ENCODE measurements at places on chromosomes 16 and 17.
A peak's percentile ranks its signal among the peaks of the same experiment; 100 is the strongest.

- no peak for DNase-seq
These were observed 59.2 kb downstream of the ATP2C2 start for GRCh38 chr16:84427553-84427952.

GRCh38 chr17:45577571-45578279 lies 87.2 kb upstream of the PLEKHM1 start:
- no peak for DNase-seq

GRCh38 chr16:30381291-30382041 lies 895 bp downstream of the SEPTIN1 start:
- DNase-seq: no peak

GRCh38 chr16:86984991-86985647 lies 332.1 kb downstream of the C16orf95 start:
- no peak for DNase-seq

GRCh38 chr17:76530095-76530723 lies 7.3 kb downstream of the CYGB start:
- DNase-seq: peak; percentile 63

GRCh38 chr16:86483-86952 lies 8.5 kb downstream of the MPG start:
- no peak for DNase-seq

GRCh38 chr17:67652433-67652832 lies 65.3 kb upstream of the NOL11 start:
- no peak for DNase-seq

GRCh38 chr17:48070195-48070594 lies 22.0 kb downstream of the NFE2L1 start:
- DNase-seq: no peak

DNA sequence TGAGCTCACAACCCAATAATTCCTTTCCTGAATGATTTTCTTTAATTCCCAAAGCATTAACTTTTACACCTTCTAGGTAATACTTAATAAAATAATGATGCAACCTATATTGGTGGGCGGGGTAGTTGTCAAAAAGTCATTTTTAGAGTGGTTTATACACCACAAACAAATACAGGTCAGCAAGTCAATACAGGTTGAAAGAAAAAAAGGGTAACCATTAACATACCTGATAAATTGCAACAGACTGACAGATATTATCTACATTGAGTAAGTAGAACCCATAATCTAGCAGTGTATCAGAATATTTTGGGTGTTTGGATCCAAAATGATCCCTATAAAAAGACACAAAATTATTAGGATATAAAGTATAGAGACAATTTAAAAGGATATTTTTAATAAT lies 39.3 kb downstream of the CHCT1 start:
- DNase-seq: no peak

GRCh38 chr16:68520649-68521086 lies 18.4 kb upstream of the ZFP90 start:
- peak; percentile 94 for DNase-seq

GRCh38 chr16:70434484-70435260 lies 4.2 kb downstream of the ST3GAL2 start:
- DNase-seq: no peak

DNA sequence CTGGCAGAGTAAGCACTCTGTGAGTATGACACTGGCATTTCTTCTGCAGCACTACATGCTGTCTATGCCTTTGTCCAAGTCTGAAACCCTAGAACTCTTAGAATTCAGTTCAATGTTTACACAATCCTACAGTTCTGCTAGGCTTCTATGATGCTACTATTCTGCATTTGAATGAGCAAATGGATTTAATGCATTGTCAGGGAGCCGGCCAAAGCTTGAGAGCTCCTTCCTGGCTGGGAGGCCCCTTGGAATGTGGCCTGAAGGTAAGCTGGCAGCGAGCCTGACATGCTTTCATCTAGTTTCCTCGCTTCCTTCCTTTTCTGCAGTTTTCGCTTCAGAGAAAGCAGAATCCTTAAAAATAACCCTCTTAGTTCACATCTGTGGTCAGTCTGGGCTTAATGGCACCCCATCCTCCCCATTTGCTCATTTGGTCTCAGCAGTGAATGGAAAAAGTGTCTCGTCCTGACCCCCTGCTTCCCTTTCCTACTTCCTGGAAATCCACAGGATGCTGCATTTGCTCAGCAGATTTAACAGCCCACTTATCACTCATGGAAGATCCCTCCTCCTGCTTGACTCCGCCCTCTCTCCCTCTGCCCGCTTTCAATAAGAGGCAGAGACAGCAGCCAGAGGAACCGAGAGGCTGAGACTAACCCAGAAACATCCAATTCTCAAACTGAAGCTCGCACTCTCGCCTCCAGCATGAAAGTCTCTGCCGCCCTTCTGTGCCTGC lies at the start of gene CCL2:
Gene CCL2 (plus strand): TSS at position 635 of the 730 bp plus-strand sequence. CDS start 65 bp downstream, at position 700.
- DNase-seq: peak; percentile 81

DNA sequence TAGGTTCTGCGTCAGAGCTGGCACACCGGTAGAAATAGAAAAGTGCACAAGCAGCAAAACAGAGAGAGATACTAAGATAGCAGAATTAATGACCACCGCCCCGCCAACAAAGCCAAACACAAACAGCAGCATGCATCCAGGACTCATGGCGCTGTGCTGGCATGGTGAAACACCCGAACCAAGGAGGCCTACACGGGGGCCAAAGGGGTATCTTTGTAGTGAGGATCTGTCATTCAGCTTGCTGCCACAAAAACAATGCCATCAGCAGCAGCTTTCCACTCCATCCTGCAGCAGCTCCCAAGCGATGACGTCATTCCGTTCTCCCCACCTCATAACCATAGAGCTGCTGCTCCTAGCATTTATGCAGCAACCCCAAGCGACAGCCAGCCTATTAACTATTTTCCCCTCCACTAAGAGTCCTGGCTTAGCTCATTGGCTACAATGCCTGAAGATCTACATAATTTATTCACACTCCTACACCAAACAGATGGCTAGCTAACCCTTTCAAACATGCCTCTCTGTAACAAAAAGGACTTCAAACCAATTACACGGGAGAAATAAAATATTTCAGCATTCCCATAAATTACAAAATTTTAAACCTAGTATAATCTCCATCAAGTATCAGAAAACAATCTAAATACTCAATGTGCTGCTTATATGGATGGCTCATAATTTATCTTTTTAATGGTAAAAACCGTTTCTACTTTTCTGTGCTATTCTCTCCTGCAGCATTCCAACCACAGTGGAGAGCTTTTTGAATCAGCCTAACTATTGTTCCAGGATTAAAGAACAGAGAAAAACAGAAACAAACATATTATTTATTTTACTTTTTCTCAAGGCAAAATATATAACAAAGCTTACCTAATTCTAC lies 73.9 kb downstream of the SPAG9 start:
- DNase-seq: peak; percentile 81

DNA sequence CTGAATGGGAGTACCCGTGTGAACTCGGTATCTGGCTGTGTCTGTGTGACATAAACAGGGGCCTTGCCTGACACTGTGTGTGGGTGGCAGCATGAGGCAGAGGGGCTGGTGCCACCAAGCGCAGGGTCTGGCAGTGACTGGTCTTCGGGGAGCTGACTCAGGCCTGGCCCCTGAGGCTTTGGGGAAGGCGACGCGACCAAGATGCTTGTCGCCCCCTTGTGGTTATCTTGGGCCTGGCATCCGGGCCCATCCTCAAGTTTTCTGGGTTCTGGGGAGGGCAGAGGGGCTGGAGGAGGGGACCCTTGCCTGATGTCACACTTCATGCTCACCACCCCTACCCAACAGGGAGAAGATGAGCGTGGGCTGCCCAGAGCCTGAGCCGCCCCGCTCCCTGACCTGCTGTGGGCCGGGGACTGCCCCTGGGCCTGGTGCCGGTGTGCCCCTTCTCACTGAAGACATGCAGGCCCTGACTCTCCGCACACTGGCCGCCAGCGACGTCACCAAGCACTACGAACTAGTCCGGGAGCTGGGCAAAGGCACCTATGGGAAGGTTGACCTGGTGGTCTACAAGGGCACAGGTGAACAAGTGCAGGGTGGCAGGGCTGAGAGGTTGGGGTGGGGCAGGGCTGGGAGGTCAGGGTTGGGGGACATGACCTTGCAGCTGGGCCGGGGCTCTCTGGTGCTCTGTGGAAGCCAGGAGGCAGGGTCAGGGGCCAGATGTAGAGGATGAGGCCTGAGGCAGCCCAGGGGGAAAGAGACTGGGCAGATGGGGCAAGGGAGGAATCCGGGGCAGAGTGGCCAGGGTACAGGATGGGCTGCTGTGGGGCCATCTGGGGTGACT lies 24.9 kb downstream of the SBK1 start:
- peak; percentile 87 for DNase-seq

DNA sequence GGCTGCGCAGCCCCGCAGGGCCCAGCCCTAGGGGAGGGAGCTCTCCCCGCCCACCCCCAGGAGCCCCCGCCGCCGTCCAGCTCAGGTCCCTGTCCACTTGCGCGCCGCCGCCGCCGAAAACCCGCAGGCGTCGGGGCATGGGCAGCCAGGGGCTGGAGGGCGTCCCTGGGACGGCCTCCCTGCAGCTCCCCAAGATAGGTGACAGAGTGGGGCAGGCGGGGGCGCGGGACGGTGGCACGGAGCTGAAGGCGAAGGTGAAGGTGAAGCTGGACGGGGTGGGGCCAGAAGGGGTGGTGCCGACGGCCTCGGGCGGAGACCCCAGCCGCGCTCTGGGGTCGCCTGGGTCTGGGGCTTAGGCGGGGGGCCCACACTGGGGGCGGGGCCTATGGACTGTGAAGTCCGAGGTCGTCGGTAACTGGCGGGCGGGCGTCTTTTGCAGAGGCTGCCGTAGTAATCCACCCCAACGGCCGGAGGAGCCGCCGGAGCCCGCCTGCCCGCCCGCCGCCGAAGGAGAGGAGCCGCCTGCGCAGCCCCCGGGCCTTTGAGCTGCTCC lies 27.2 kb downstream of the SREBF1 start:
- DNase-seq: no peak

DNA sequence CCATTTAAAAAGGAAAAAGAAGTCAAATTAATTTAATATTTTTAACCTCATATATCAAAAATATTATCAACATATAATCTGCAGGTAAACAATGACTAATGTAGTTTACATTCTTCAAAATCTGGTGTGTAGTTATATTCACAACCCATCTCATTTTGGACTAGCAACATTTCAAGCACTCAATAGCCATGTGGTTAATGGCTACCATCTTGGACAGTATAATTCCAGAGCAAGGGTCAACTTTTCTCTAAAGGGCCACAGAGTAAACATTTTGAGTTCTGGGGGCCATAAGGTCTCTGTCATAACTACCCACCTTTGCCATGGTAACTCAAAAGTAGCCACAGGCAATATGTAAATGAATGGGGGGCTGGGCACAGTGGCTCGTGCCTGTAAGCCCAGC lies 153.9 kb downstream of the PARN start:
- DNase-seq: no peak

DNA sequence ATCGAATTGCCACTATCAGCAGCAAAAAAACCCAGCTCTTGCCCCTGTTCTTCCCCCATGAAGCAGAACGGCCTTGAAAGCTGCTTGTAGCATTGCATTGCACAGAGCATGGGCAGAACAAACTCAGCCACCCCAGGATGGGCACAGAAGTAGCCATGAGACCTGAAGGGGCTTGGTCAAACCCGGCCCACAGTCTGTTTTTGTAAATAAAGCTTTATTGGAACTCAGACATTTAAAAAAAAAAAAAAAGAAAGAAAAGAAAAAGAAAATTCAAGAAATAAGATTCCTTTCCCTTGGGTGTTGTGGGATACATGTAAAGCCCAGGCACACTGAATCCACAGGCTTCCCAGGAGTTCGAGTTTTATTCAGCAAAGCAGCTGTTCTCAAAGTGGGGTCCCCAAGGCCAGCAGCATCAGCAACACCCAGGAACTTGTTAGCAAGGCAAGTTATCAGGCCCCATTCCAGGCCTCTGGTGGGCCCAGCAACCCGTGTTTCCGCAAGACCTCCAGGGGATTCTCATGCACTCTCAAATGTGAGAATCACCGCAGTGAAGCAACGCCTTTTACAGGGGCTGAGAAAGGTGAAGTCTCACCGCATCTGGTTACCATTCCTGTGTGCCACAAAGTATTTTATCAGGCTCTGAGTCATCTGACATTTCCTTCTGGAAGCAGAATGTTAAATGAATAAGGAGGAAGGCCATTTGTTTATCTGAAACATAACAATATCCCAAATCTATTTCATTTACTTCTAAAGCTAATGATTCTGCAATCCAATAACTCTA lies 108.2 kb downstream of the SLC39A11 start:
- peak; percentile 68 for DNase-seq

GRCh38 chr16:66576296-66576695 lies 3.0 kb upstream of the CMTM2 start:
- DNase-seq: no peak

- no peak for DNase-seq
These were observed 23.1 kb downstream of the TNFRSF13B start for GRCh38 chr17:16948587-16949376.

GRCh38 chr16:26982422-26982821 lies 84.3 kb upstream of the C16orf82 start:
- DNase-seq: no peak

DNA sequence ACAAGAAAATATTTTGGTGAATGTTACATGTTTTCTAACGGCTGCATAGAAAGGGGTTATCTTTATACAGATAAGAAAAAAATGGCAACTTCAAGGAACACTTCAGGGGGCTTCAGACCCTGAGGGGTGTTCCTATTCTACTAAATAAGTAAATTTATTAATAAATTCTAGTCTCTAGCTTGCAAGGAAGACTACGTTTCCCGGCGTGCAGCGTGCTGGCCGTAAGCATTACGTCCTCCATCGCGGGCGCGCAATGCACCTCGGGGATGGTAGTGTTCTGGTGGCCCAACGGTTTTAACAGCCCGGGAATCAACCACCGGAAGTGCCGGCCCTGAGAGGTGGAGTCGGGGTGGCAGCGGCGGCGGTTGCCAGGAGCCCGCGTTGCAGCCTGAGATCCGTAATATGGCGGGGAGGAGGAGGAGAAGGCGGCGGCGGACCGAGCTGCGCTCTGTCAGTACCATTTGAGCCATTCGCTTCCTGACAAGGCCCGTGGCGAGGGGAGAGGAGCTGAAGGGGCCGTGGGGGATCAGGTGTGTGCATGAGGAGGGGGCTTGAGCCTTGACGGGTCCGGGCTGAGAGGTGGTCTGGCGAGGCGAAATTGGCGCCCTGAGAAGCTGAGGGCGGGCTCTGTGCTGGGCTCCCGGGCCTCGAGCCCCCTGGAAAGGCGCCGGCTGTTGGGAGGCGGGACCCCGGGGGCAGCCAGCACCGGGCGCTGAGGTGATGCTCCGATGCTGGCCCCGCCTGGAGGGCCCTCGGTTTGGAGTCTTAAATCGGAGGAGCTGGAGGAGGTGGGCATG lies at the start of gene CCP110:
Gene CCP110 (plus strand): TSS at position 384 of the 797 bp plus-strand sequence. CDS start 3,940 bp downstream, outside the sequence.
- peak; percentile 97 for DNase-seq

GRCh38 chr17:72421128-72422092 lies 300.6 kb downstream of the SOX9 start:
- peak; percentile 77 for DNase-seq

DNA sequence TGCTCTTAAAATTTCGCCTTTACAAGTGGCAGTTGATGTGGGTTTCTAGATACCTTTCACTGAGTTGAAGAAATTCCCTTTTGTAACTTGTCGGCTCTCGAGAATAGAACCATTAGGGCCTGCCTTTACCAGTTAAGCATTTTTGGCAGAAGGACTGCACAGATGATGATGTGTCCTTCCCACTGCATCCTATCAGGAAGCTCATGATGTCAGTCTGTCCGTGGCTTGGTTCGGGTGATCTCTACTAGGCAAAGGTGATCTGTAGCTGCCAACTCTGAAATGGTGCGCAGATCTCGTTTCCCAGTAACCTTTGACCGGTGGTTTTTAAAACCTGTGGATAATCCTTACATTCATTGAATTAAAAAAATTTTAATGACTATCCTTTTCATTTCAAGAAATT lies 49.7 kb downstream of the ZNRF1 start:
- DNase-seq: no peak
